ENCODE measurements at places on chromosomes 11 and 22.

DNA sequence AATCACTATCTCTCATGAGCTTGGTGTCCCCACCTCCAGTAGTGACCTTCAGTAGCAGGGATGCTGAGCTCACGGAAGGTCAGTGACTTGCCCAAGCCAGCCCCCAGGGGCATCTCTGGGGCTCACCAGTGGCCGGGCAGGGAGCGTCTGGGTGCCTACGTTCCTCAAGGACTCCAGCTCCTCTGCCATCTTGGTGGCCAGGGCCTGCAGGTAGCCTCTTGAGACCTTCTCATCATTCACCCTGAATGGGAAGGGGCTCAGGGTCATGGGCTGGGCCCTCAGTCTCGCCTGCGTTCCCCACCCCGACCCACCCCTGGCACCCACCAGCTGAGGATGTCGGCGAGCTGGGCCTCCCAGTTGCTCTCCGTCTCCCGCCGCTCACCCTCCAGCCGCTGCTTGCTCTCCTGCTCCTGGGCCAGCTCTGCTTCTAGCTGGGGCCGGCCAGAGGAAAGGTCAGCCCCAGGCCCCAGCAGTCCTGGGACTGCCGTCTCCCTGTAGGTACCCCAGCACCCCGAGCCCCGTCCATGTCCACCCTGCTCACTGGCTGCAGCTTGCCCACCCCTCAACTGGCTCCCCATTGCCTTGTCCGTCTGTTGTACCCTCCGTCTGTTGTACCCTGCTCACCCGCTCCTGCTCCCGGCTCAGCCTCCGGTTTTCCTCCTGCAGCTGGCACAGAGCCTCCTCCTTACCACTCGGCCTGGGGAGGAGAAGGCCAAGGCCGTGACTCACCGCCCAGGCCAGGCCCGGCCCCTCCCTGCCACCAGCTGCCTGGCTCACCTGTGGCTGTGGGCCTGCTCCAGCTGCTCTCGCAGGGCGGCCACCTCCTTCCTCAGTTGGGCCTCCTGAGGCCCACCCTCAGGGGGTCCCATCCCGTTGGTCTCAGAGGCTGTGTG, 9.5 kb downstream of the CDC42BPG start:
- ATAC-seq, result no peak

DNA sequence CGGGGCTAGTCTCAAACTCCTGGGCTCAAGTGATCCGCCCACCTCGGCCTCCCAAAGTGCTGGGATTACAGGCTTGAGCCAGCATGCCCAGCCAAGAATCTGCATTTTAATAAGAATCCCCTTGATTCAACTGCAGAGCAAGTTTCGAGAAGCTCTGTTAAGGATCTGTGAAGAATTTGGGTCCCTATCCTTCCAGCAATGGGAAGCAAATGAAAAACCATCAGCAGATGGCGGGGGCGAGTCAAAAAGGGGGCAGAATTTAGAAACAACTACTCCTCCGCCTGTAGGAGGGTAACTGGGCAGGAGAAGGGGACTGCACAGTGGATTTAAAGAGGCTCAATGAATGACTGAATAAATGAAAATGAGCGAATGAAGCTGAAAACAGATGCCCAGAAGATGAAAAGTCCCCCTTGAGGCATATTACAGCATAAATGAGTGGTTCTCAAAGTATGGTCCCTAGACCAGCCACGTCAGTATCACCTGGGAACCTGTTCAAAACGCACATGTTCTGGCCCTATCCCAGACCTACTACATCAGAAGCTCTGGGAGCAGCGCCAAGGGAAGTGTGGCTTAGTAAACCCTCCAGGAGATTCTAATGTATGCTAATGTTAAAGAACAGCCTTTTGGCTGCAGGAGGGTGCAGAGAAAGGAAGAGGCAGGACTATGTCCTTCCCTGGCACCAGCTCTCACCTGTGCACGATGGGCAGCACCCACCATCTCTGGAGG, 15.0 kb downstream of the VWCE start:
- no peak for ATAC-seq

GRCh38 chr11:20363149-20363499, 390 bp upstream of the HTATIP2 start:
- ATAC-seq, result peak; percentile 28

DNA sequence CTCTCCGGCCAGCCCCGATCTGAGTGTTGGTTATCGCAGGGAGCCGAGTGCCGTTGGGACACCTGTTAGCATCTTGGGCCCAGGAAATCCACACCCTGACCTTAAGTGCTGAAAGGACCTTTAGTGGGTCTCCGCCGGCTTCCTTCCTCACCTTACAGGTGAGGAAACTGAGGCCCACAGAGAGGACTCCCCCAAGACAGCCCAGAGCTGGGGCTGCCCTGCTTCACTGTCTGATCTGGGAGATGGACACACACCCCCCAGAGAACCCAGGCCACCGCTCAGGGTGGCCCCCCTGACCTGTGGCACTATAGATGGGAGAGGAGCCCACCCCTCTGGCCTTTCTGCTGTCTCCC, 73.6 kb downstream of the FBLN1 start:
- ATAC-seq, result no peak

GRCh38 chr22:49509016-49509415, 318.7 kb downstream of the BRD1 start:
- no peak for ATAC-seq

GRCh38 chr22:41862160-41862529, 29.2 kb downstream of the SREBF2 start:
- ATAC-seq, result peak; percentile 86

DNA sequence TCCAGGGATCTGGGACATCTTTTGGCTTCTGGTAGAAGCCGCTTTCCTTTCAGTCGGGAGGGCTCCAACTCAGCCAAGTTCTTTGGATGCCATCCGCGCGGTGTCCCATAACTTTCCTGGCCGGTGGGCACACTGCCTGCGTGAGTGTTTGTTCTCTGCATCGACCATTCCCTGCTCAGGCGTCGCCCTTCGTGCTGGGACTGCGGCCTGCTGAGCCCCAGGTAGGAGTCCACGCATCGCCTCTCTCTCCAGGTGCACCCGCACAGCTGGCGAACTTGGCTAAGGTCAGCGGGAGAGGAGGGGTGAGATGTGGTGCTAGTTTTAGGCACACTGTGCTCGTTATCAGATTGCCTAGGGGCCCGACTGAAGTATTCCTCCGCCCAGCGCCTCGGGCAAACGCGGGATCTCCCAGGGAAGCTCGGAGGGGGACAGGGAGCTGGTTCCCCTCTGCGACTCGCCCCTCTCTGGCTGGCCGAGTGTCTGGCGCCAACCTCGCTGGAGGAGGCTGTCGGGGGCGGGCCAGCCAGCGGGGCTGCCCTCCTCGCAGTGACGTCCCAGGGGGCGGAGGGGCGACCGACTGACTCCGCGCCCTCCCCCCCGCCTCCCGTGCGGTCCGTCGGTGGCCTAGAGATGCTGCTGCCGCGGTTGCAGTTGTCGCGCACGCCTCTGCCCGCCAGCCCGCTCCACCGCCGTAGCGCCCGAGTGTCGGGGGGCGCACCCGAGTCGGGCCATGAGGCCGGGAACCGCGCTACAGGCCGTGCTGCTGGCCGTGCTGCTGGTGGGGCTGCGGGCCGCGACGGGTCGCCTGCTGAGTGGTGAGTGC, at the start of gene LAYN:
LAYN (plus strand) TSS at position 607 of the 823 bp plus-strand sequence; CDS start at position 731, 124 bp downstream.
- ATAC-seq, result no peak

DNA sequence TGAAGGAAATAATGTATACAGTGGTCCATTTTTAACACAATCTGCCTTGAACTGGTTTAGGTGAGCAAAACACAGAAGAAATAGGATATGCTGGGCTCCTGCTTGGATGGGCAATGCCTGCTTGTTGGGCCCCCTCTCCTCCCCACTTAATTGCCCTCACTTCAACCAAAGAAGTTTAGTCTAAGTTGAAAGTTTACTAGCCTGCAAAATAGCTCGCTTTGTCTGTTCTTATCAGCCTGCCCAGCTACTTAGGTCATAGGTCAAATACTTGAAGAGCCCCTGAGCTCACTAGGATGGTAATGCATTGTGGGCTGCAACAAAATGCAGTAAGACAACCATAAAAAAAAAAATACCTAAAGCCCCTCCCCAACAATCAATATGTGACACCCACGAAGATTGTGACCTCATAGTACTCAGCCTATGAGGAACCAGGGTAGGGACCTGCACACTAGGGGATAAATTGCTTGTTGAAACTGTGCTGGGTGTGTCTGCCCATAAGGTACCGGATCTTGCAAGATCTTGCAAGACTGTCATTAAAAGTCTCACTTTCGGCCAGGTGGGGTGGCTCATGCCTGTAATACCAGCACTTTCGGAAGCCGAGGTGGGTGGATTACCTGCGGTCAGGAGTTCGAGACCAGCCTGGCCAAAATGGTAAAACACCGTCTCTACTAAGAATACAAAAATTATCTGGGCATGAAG, 10.9 kb downstream of the DRICH1 start:
- ATAC-seq, result no peak

- no peak for ATAC-seq
Measured at GRCh38 chr11:66046901-66047300, 2.1 kb downstream of the GAL3ST3 start.

DNA sequence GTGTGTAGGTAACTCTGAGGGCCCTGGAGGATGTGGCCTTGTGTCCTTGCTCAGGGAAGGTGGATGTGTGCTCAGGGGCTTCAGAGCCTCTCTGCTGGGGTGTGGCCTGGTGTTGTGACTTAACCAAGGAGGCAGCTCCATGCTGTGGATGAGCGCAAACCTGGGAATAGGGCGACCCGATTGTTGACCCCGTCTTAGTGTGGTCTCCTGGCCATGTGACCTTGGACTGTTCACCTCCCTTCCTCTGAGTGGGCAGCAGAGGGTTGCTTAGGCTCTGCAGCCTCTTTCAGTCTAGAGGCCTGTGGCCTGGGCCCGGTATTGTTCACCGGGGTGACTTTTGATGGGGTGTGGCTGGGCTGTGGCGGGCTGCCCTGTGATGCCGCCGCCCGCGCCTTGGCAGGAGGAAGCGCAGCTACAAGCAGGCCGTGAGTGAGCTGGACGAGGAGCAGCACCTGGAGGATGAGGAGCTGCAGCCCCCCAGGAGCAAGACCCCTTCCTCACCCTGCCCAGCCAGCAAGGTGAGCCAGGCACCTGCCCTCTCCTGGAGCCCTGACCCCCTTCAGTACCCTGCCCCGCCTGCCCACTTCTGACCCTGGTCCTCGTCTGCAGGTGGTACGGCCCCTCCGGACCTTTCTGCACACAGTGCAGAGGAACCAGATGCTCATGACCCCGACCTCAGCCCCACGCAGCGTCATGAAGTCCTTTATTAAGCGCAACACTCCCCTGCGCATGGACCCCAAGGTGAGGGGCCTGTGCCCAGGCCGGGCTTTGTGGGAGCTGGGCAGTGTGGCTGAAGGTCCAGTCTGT, 16.7 kb downstream of the INCENP start:
- no peak for ATAC-seq

- ATAC-seq, result no peak
Measured at GRCh38 chr11:127478826-127479225, 478.3 kb upstream of the KIRREL3 start.

- ATAC-seq, result no peak
Measured at GRCh38 chr11:113634940-113635575, 71.0 kb downstream of the TMPRSS5 start.

GRCh38 chr11:106761745-106762144, 256.5 kb downstream of the GUCY1A2 start:
- ATAC-seq, result no peak

DNA sequence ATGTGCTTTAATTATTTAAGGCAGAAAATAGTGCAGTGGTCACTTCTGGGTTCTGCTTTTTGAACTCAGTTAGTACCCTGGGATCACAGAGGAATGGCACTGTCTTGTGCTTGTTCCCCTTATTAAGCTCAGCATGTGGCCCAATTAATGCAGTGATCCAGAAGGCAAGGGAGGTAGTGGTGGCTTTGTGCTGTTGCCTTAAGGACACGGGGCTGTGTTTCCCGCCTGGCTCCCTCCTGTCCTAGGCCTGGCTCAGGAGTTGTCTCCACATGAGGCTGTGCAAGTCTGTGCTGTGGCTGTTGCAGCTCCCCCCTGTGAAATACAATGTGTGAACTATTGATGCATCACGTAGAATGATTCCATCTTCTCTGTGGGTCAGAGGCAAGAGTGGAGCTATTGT, 49.2 kb upstream of the CABP7 start:
- ATAC-seq, result no peak

DNA sequence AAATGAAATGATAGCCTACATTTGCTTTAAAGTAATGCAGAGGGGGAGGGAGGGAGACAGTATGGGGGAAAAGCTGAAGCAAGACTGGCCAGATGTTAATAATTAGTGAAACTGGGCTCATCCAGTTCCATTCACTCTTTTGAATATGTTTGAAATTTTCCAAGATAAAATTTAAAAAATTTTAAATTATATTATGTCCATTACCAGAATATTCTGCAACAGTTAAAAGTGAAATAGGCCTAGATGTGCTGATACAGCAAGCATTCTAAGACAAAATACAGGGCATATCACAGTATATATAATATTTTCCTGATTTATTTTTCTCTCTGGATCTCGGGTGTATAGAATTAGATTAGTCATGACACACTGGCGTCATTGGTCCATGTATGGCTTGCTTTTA, 13.6 kb upstream of the ZNRF3 start:
- no peak for ATAC-seq

DNA sequence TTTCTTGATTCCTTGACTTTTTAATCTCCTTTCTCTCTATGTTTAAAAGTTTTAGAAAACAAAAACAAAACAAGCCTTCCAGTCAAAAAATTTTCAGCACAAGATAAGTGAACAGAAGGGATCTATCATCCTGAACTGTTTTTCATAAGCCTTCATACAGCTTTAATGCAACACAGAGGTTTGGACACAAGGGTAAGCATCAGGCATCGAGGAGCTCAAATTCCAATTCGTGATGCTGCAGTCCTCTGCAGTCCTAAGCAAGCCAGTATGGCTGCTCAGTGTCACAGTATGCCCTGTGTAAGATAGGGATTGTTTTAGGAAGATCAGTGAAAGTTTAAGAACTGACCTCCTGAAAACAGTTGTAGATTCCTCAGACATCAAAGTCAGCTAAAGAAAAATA, 740.9 kb downstream of the NTM start:
- no peak for ATAC-seq

GRCh38 chr11:71164186-71164585, 88.2 kb downstream of the SHANK2 start:
- no peak for ATAC-seq

DNA sequence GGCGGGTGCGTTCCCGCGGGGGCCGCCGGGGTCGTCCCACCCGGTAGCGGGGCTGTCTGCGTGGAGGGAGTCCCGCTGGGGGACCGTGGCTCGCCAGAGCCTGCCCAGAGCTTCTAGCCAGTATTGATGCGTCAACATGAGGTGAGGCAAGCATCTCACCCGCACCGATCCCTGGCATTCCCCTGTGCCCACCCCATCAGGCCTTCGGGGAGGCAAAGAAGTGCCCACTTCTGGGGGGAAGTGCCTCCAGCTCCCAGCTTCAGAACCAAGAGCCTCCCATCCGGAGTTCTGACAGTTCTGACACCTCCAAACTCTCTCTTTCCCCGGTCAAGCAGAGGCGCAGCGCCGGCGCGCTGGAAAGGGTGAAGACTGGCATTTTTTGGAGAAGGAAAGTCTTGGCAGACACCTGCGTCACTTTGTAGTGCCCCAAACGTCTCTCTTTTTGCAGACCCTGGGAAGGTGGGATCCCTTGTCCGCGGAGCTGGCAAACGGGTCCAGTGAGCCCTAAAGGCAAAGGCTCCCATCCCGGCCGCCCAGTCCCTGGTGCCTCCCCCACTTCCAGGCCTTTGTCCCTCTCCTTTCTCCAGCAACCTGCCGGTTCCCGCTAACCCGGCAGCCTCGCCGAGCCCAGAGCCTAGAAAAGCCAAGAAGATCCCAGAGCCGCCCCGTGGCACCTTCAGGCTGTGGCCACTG, 3.2 kb upstream of the PAX6 start:
- ATAC-seq, result no peak

Measured in stimulated activated memory B cell treated with anti-CD40 and anti-IgM and Interleukin-4, amounts not matched to agents 10 μg/mL and 1 μg/mL and 100 μg/mL, for 72 hours (primary cell).